ENCODE measurements at places on chromosomes 2 and 18.

- DNase-seq = no peak
Observed at GRCh38 chr2:224691563-224691962, 24.6 kb downstream of the CCDC195 start.

GRCh38 chr18:79850731-79851130 lies 53.0 kb downstream of the KCNG2 start:
- no peak for DNase-seq

- DNase-seq = no peak
Observed at GRCh38 chr2:149021271-149021719, 17.2 kb upstream of the LYPD6B start.

- DNase-seq = no peak
Observed at GRCh38 chr18:75696391-75696790, 268.9 kb upstream of the SMIM21 start.

DNA sequence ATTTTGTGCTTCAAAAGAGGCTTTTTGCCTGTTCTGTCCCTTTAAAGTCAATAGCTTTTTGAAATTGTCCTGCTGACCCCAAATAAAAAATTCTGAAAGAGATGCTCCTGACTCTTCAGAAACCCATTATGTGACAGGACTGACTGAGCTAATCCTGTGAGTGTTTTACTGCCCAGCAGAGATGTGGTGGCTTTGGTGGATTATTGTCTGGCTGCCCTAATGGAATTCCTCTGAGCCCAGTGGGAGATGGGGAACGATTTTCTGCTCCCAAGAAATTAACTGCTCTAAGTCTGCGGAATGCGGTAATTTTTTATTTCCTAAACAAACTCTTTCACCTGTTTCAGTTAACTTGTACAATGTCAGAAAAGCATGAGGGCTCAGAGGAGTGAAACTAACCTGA lies 258.2 kb downstream of the IKZF2 start:
- DNase-seq = no peak

DNA sequence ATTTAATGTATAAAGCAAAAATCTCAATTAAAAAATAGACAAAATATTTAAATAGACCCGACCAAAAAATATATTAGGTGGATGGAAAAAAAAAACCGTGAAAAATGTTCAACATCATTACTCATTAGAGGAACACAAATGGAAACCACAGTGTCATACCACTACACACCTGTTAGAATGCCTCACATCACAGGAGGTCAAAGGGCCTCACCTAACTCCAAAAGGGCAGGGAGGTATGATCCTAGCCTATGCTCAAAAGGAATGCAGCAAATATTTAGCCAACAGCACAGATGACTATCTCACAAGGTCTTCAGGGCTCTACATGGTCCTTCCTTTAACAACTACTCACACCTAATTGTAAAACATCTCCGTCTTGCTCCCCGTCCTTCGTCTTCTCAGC lies 185.5 kb upstream of the SETBP1 start:
- DNase-seq = no peak

DNA sequence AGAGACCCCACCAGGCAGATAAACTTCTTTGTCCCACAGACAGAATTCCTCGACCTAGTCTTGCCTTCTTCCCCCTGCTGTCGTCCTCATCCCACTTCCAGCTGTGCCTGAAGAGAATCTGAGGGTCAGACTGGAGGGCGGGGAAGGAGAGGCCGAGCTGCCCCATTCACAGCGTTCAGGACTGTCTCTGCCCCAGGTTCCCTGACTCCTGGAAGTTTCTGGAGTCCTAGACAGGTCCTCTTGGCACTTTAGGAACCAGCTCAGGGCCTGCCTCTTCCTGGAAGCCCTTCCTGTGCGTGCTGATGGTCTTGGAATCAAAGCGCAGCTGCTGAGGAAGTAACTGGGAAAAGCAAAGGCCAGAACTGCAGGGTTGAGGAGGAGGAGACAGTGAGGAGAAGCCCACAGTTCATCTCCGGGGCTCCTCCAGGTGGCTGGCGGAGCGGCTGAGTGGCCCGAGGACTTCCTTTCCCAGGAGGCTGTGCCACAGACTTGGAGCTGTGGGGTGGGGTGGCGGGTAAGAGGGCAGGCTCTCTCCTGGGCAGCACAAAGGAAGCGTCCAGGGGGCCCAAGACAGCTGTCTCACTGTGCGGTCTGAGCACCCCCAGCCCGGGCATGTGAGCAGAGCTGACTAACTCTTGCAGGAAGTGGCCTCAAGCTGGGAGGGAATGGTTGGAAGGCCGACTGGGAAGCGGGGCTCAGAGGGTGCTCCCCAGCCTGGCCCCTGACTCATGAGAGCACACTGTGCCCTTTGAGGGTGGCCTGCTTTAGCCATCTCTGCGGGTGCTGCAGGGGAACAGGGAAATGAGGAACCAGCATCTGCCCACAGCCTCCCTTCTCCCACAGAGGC lies 39.5 kb downstream of the SDC1 start:
- DNase-seq = no peak

Measured in fibroblast of skin of left biceps (primary cell).